ENCODE measurements at places on chromosomes 1 and 21.

GRCh38 chr1:5447503-5447960, 544.7 kb downstream of the NPHP4 start:
- no peak for DNase-seq

GRCh38 chr1:18079941-18080735, 27.5 kb upstream of the IGSF21 start:
- DNase-seq, result no peak

DNA sequence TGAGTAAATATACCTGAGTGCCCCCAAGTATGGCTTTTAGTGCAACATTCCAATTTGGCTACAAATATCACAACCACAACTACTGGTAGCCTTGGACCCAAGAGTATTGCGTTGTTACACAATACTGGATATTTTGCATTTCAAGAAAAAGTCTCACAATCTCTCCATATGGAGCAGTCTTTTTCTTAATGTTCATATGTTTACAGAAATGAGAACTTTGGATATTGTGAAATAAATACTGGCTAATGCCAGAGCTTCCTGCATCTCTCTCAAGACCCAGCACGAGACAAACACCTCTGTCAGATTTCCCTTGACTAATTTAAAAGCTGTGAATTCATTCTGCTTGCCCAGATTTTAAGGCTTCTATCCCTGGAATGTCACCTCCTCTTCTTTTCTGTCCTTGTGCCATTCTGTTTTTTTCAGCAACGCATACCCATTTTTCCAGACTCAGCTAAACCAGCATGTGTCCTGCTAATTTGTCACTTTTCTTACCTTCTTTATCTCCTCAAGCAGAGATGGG, 136.2 kb upstream of the BACE2 start:
- no peak for DNase-seq

- no peak for DNase-seq
These were observed 69.0 kb upstream of the MUTYH start for GRCh38 chr1:45409276-45409675.

GRCh38 chr1:240169188-240169587, 77.5 kb downstream of the FMN2 start:
- DNase-seq, result no peak

DNA sequence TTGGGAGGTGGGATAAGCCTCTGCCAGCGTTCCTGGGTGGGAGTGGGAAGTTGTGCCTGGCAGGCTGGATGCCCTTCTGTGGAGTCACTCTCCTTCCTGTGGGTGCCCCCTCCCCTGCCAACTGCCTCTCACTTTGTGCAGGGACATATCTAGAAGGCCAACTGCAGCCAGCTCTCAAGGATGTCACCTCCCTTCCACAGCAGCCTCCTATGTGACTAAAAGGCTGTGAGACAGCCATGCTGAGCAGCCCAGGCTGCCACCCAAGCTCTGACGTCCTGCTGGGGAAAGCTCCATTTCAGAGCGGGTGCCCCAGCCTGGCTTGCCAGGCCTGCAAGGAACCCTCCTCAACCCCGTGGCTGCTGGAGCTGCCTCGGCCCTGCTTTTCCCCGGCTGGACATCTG, 19.6 kb upstream of the SLC26A9 start:
- DNase-seq, result no peak

GRCh38 chr1:201183209-201183608, 7.4 kb upstream of the IGFN1 start:
- DNase-seq, result no peak

- DNase-seq, result no peak
These were observed 30.3 kb downstream of the RSPH1 start for GRCh38 chr21:42465803-42466127.

GRCh38 chr1:162498496-162498810, 835 bp downstream of the UHMK1 start:
- no peak for DNase-seq

DNA sequence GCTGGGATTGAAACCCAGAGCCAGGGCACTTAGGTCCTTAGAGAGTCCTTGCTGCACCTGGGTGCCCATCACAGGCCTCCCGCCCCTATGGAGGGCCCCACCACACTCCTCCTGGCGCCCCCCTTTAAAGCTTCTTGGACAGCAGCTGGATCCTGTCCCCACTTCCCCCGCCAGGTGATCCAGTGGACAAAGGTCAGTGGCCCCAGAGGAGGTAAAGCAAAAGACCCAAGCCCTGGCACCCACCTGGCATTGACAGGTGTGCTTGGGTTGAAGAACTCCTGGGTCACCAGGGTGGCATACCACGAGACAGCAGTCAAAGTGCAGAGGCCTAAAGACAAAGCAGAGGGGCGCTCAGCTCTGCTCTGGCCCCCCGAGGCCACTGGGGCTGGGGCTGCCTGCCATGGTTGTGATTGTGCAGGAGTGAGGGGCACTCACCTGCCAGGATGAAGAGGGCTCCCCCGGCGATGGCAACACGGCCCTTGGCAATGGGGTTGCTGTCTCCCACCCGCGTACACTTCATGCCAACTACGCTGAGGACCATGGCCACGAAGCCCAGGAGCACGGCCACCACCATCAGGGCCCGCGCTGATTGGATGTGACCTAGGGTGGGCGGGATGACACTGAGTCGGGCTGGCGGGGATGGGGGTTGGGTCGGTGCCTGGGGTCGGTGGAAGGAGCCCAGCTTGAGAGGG, 1.9 kb downstream of the CLDN19 start:
- DNase-seq, result no peak

DNA sequence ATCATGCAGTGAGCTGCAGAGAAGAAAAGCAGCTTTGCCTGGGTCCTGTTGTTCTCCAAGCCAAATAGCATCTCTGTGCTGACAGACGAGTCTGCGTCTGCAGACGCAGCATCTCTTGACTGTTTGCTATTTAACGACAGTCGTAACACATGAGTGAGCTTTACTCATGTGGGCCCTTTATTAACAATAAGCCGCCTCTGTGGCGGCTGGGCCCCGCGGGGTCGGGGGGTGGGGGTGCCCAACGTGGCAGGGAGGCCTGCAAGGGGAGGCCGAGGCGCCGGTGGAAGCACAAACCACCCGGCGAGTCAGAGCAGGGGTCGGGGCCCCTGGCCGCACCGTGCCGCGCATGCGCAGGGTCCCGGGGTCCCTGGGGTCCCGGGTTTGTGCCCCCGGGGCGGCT, 435.1 kb downstream of the KIF26B start:
- no peak for DNase-seq

DNA sequence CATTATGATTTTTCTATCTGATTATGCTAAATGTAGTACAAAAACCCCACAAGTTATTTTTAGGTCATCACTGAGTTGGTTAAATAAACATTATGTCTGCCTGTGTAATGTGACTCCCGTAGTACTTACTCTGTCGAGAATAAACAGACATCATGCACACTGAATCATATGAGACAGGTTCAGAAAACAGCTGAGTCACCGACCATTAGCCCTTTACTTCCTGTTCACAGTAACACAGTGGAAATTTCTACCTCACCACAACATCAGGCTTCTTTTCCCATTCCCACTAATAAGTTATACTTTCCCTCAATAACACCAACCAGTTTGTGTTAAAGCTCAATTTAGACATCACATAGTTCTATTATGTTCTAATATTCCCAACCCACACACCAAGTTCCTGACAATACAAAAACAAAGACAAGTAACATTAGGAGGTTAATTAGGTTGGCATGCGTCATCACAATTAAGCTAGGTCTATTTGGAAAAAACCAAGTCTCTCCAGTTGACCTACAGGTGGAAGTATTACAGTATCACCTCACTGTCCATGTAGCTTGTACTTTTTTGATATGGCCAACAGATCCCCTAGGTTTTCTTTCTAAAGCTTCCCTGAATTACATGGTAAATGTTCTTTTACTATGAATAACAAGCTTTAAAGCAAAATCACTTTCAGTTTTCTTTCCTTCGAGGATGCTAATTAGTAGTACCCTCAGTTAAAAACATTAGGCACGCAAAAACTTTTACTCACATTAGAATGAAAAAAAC, 154.2 kb downstream of the EIF4G3 start:
- peak; percentile 57 for DNase-seq

GRCh38 chr1:147630447-147630846, 39.9 kb downstream of the ACP6 start:
- no peak for DNase-seq

GRCh38 chr1:36125129-36125991, at the start of gene COL8A2:
TSS of gene COL8A2 (minus strand) at chr1:36125222. CDS start at chr1:36100242, 24,980 bp downstream.
- no peak for DNase-seq

GRCh38 chr1:56819387-56819899, at the start of gene FYB2:
TSS of gene FYB2 (minus strand) at chr1:56819404. CDS start at chr1:56819290, 114 bp downstream.
- DNase-seq, result no peak

DNA sequence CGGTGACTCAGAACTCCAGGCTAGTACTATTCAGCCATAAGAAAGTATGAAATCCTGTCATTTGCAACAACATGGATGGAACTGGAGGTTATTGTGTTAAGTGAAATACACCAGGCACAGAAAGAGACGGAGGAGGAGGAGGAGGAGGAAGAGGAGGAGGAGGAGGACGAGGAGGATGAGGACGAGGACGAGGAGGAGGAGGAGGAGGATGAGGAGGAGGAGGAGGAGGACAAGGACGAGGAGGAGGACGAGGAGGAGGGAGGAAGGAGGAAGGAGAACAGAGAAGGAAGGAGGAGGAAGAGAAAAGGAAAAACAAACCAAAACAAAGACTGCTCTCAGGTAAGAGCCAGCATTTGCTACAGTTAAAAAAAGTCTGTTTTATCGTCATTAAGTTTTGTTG, 178.7 kb downstream of the NPHP4 start:
- DNase-seq, result no peak

GRCh38 chr1:25174363-25174729, 58.0 kb downstream of the SYF2 start:
- no peak for DNase-seq

DNA sequence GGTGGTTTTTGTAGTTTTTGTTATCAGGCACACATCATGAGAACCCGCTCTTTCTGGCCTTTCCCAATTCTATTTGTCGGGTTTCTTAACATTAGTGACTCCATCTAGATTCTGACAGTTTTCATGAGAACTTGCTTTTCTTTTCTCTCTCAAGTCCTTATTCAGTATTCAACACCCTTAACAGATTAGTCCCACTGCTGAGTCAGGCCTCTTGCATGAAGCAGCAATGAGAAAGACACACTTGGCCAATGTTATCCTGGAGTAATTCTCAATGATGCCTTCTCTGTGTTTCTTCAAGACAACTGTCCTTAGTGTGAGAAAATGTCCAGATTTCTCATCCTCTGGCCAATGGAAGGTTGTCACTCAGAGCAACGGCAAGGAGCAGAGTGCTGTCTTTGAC, 11.3 kb downstream of the FMO2 start:
- no peak for DNase-seq

GRCh38 chr1:157955857-157956256, 37.6 kb upstream of the KIRREL1 start:
- DNase-seq, result no peak

DNA sequence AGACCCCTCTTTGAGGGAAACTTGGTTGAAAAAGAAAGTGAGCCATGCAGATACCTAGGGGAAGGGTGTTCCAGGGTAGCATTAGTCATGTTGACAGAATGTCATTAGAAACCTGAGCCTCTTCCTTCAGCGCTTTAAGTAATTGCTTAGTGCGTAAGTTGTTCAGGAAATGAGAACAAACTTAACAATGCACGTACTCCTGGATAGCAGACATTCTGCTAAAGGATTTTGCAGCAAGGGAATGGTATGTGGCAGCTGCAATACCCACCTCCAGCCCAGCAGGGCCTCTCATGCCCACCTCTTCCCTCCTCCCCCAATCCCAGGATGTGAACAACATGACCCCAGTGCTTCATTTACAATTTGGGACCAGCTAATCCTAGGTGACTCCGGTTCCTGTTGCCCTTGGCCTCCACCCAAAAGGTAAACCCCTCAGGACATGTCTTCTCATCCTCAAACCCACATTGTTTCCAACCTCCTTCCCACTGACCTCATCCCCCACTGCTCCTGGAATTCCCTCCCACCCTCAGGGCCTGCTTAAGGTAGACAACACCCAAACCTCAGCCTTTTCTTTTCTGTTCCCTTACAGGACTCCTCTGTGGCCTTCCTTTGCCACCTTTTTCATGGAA, 98.0 kb upstream of the BCAR3 start:
- no peak for DNase-seq

DNA sequence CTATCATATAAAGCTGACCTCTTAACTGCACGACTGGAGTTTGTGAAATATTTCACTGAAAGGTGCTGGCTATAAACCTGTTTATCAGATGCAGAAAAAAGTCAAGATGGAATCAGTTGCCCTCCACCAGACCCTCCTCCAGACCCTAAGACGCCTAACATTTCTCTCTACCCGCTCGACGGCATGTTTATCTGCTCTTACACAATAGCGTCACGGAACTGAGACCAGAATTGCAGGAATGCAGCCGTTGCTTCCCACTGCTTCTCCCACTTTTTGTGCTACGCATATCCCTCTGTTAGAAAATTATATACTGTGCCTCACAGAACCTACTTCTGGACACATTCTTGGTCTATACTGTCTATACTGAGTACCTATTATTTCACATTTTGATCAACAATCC, 28.2 kb upstream of the FAM131C start:
- DNase-seq, result no peak

DNA sequence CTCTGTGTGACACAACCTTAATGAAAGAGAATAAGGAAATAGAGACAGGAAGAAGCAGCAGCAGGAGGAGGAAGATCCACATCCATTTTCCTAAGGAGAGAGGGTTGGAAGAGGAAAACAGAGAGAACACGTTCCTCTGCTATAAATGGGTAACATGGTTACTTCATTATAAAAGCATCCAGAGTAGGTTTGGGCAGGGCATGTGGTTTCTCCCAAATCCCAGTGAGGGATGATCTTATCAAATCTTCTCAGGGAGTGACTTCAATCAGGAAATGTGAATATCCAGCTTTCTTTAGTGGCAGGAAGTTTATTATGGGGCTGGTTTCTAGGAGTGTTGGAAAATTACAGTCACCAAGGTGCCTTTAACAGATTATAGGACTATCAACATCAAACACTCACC, 11.1 kb downstream of the CYP2J2 start:
- no peak for DNase-seq

DNA sequence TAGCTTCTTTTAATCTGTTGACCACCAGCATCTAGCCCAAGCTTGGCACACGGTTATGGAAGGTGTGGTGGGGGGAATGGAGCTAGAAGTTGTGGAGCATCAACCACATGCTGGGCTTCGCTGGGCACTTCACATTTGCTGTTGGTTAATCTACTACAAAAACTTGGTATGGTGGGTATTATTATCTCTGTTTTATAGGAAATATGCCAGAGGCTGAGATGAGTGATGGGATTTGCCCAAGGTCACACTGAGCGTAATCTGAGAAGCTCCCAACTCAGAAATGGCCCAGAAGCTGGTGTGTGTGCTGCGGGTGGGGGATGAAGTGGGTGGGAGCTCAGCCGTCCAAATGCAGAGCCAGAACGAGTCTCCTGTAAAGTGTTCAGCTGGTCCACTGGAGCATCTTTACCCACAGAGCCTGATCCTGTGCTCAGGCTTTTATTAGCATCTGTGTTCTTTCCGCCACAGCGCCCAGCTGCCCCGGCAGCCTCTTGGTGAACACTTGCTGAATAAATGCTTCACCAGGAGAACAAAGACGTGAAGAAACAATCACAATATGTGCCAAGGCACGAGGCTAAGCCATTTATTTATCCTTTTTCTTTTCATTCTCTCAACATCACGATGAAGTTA, 98.6 kb upstream of the JUN start:
- no peak for DNase-seq

GRCh38 chr1:78047631-78048030, 1.9 kb downstream of the GIPC2 start:
- no peak for DNase-seq

GRCh38 chr21:43331962-43332828, 94.7 kb downstream of the SIK1 start:
- DNase-seq, result no peak

GRCh38 chr21:40158366-40158765, 291.1 kb downstream of the PCP4 start:
- no peak for DNase-seq

- no peak for DNase-seq
These were observed 33.9 kb downstream of the PCNT start for GRCh38 chr21:46357684-46358425.

GRCh38 chr1:89734442-89734841, 86.4 kb upstream of the LRRC8D start:
- DNase-seq, result no peak
